ENCODE measurements at places on chromosomes 2 and 18.

- no peak for DNase-seq
Observed at GRCh38 chr18:10169814-10170213, 256.0 kb downstream of the VAPA start.

DNA sequence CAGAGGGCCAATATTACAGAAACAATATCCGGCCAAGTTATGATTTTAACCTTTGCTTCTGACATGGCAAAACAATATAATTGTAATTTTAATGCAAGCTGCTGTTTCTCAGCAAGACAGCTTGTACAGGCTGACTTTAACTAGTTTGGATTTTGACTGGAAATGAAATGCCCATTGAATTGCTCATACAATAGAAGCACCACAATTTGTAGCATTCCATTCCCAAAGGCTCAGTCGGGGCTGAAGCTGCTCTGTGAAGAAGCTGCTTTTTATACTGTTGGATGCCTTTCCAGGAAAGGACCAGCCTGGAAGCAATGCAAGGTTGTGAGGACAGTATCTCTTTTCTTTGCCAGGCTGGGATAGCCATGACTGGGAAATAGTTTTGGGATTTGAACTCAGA, 677.0 kb upstream of the FANCL start:
- DNase-seq = no peak

- peak; percentile 18 for DNase-seq
Observed at GRCh38 chr18:13437796-13438506, 219.4 kb downstream of the LDLRAD4 start.

- DNase-seq = no peak
Observed at GRCh38 chr2:117935456-117935855, 78.4 kb downstream of the CCDC93 start.

DNA sequence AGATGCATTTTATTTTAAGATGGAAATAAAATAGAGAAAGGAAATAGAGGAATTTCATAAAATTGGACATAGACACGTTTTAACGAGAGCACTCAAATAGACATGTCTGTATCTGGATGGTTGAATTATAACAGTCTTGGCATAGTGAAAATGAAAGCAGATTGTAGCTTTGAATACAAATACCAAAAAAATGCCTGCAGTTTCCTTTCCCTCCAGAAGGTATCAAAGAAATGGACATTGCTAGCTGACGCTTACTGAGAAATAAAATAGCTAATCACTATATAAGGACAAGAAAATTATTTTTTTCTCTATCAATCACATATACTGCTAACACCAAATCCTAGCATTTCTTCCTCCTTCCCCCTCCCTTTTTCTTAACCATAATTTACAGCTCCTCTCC, 11.4 kb upstream of the MAPRE2 start:
- DNase-seq = no peak

- no peak for DNase-seq
Observed at GRCh38 chr2:240103136-240103535, 33.0 kb downstream of the COPS9 start.

Data from stimulated activated naive B cell treated with anti-CD40 and anti-IgM and Interleukin-4, amounts not matched to agents 10 μg/mL and 1 μg/mL and 100 μg/mL, for 72 hours (primary cell).